ENCODE measurements at places on chromosomes 16 and 17.

- no peak for DNase-seq
These were observed 24.0 kb downstream of the PCTP start for GRCh38 chr17:55774846-55775271.

DNA sequence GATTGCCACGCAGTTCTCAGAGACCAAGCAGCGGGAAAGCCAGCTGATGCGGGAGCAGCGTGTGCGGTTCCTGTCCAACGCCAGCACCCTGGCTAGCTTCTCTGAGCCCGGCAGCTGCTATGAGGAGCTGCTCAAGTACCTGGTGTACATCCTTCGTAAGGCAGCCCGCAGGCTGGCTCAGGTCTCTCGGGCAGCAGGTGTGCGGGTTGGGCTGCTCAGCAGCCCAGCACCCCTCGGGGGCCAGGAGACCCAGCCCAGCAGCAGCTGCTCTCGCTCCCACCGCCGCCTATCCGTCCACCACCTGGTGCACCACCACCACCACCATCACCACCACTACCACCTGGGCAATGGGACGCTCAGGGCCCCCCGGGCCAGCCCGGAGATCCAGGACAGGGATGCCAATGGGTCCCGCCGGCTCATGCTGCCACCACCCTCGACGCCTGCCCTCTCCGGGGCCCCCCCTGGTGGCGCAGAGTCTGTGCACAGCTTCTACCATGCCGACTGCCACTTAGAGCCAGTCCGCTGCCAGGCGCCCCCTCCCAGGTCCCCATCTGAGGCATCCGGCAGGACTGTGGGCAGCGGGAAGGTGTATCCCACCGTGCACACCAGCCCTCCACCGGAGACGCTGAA lies 15.2 kb downstream of the CACNA1G start:
- no peak for DNase-seq

DNA sequence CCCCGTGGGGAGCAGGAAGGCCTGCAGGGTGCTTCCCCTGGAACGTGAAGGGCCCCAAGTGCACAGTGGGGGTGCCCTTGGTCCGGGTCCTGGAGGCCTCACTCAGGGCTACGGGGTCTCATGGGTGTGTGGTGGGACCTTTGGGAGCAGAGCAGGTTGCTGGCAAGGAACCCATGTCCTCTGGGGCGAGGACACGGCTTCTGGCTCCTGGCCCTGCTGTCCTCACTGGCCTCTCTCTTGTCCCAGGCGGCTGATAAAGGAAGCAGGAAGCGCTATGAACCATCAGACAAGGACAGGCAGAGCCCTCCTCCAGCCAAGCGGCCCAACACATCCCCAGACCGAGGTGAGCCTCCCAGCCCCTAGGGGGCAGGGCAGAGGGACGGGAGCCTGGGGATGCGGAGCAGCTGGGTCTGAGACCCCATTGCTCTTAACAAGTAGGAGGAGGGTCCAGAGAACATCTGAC lies 9.8 kb upstream of the IL17C start:
- no peak for DNase-seq

GRCh38 chr17:78865682-78866390 lies 25.2 kb upstream of the USP36 start:
- peak; percentile 65 for DNase-seq

- no peak for DNase-seq
These were observed 13.2 kb upstream of the HEATR6 start for GRCh38 chr17:60091908-60092331.

- DNase-seq, result no peak
These were observed 7.3 kb upstream of the SSTR2 start for GRCh38 chr17:73157521-73157890.

DNA sequence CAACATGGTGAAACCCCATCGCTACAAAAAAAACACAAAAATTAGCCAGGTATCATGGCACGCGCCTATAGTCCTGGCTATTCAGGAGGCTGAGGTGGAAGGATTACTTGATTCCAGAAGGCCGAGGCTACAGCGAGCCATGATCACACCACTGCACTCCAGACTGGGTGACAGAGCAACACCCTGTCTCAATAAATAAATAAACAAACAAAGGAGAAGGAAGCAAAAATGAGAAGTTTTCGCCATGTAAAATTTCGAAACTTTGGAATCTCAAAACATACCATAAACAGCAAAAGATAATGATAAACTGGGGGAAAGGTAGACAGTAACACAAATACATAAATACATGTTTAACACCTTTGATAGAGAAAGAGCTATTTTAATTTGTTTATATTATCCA lies 130.9 kb downstream of the ZFHX3 start:
- DNase-seq, result no peak

DNA sequence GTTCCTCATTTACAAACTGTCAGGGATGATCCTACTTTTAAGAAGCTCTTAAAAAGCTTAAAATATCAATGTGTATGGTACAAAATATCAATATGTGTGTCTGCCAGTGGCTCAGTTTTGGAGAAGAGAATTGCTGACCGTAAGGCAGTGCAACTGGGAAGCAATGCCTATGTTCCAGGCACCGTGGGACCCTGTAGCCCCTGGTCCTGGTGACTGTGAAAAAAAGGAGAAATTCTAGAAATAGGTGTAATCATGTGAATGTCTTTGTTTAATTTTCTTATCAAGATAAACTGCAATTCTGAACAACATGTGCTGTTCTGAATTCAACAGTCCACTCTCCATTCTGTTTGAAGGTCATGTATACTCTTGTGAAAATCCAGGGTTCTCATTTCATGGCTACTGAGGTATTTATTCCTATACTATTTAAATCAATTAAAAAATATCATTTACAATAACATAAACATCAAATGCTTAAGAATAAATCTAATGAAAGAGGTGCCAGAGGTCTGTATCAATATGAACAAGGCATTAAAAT lies 9.4 kb upstream of the HP start:
- no peak for DNase-seq

DNA sequence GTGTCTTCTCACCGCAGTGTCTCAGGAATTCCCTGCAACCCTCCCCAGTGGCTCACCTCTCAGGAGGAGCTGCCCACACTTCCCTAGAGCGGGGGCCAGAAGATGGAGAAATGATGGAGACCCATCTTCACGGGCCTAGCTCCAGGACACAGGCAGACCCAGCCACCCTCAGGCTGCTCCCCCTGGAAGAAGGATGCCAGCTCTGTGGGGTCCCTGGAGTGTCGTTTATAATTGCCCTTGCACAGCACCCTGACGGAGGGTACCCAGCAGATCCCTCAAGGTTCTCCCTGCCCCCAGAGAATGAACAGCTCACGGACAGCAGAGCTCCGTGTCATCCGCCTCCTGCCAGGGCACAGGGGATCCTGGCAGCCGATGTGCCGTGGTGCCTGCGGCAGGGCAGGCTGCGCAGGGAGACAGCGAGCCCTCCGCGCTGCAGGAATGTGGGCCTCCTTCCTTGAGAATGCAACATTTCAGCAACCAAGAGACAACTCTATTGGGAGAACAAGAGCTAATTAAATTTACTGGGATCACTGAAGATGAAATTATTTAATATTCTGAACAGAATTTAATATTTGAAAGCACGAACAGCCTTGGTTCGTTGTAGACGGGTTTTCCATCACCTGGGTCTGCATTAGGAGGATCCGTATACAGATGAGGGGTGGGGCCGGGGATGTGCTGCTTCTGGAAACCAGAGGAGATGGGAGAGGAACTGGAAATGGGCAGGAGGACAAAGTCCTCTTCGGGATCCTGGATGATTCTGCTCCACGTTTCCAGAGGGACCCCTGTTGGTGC lies 21.0 kb upstream of the RBFOX3 start:
- no peak for DNase-seq

DNA sequence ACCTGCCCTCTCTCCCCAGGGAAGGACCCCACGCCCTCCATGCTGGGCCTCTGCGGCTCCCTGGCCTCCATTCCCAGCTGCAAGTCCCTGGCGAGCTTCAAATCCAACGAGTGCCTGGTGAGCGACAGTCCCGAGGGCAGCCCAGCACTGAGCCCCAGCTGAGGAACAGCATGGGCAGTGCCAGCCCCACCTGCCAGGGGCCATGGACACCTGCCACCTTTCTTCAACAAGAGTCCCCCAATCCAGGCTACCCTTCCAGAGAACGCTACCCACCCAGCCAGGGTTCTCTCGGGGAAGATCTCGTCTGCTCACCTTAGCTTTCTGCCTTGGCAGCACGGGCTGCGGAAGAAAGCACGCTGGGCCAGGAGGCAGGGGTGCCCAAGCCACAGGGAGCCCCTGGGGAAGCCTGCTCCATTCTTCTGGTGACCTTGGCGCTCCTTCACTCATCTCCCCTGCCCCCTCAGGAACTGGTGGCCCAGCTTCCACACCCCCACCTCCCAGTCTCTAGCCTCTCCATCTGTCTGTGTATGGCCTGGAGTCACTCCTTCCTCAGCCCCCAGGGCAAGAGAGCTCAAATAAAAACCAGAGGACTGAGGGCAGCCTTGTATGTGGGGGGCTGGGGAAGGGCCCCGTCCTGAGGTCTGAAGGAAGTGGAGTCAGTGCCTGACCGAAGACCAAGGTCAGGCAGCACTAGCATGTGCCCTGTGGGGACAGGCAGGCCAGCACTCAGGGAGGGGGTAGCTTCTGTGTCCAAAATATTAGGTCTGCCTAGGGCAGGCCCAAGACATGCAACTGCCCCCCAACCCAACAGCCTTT lies 6.3 kb downstream of the SLC25A39 start:
- DNase-seq, result no peak

DNA sequence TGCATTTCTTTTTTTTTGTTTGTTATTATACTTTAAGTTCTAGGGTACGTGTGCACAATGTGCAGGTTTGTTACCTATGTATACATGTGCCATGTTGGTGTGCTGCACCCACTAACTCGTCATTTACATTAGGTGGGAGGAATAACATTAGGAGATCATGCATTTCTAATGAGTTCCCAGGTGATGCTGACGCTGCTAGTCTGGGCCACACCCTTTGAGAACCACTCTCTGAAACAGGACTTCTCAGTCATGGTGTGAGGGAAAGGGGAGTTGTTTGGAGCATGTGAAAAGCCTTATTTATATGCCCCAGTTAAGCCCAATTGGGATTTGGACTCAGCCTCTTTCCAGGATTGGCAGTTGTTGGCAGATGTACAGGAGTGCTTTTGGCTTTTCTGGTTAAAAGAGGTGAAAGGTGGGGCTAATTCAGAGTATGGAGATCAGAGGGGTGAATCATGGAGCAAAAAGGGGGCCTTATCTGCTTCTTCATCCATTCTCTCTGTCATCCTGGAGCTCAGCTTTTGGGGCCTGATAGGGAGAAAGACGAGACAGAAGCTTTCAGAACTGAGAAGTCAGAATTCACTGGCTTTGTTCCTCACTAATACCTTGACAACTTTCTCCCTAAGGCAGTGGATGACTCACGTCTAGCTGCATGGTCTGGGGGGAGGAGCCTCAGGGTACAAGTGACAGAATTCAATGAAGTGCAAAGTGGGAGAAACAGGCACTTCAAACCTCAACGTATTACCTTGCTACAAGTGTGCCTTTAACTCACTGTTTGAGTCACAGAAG lies 180.0 kb upstream of the CACNG3 start:
- no peak for DNase-seq

DNA sequence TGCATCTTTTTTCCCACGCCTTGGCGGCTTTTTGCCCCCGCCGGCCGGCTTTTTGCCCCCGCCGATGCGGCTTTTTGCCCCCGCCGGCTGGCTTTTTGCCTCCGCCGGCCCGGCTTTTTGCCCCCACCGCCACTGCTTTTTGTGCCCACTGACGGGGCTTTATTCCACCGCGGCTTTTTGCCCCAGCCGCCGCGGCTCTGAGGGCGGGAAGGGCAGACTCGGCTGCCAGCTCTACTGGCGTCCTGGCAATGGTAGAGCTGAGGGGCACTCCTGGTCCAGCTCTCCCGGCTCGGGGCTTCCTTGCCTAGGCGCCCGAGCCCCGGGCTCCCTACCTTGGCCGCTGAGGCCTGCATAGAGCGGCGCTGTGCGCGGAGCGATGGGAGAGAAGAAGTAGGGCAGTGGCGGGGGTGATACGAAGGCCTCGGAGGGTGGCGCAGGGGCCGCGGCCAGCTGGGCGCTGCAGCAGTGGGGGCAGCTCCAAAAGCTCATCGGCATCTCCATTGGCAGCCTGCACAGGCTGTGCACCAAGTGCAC lies 591.4 kb downstream of the TP53TG3F start:
- no peak for DNase-seq

DNA sequence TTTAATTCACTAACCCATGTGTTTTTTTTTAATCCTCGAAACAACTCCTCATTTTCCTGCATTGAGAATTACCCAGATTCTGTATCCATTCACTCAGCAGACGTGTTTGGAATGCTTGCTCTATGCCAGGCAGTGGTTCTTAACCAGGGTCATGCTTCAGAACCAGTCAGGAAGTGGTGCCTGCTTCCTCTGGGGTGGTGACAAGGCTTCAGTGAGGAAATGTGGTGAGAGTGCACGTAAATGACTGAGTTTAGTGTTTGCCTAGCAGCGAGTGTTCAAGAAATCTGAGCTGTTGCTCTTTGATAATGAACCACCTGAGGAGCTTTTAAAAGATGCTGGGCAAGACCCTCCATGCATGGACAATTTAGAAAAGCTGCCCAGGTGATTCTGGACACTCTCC lies 9.9 kb downstream of the ZFP90 start:
- DNase-seq, result no peak

DNA sequence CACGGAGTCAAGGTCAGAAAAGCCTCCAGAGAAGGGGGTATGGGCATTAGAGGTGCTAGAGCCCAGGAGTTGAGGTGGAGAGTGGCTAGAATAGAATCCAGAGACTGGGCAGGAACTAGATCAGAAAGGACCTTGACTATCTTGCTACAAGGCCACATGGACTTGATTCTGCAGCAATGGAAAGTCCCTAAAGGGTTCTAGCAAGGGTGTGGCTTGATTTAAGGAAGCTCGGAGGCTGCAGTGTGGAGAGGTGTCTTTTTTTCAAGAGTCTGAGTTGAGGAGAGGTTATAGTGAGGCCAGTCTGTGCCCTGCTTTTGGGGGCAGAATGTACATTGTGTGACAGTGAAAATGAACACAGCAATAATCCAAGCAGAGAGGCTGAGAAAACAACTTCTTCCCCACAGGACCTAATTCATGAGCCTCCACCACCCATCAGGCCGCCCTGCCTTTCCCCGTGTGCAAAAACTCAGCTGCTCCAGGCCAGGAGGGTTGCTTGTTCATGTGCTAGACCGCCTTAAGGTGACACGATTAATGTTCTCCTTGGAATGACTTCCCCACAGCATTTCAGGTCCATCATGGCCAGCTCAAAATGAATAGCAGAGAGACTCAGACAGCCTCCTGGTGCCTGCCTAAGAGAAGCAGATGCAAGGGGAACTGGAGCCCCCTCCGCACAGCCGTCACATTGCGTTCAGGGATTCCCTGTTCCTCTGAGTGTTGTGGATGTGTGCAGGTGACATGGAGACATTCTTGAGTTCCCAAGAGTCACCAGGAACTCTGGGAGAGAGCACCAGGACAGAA lies 8.7 kb upstream of the BEAN1 start:
- DNase-seq, result no peak

GRCh38 chr17:50955667-50956120 lies 89.5 kb upstream of the TOB1 start:
- no peak for DNase-seq

DNA sequence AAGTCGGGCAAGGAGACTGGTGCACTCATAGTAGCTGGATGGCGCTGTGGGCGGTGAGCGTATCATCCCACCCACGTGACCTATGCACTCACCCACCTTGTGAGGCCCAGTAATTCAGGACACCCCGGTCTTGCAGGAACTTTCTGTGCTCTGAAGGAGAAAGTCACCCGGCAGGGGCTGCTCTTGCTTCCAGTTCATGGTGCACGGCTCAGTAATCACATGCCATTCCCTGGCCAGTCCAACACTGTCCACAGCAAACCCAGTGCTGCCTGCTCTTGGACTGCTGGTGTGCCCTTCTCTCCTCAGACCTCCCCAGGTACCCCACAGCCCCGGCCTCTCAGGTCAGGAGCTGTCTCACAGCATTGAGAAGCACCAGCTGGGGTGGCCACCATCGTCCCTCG lies 16.4 kb upstream of the RHBDF2 start:
- DNase-seq, result no peak
